ENCODE measurements at places on chromosomes 2 and 18.

DNA sequence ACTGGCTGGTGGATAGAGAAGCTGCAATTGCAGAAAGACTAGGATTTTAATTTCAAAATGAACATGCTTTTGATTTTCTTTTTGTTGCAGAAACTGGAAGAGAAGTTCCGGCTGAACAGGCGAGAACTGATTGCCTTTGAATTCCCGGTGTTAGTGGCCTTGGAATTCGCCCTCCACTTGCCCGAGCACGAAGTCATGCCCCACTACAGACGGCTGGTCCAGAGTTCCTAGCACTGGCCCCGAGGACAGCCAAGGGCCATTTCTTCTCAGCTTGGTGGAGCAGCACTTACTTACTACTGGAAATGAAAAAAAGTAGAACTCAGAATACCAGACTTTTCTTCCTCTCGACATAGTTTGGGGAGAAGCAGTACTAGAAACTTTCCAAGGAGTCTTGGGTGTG lies 121.9 kb downstream of the CABLES1 start:
- DNase-seq, result no peak

DNA sequence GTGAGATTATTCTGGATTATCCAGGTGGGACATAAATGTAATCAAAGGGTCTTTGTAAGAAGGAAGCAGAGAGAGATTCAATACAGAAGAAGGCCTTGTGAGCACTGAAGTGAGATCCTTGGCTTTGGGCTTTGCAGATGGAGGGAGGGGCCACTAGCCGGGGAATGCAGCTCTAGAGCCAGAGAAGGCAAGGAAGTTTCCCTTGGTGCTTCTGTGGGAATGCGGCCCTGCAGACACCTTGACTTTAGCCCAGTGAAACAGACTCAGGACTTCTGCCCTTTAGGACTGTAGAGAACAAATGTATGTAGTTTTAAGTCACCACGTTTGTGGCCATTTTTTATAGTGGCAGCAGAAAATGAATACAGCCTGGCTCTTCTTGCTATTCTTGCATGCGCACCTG lies 8.1 kb downstream of the NEU2 start:
- no peak for DNase-seq

DNA sequence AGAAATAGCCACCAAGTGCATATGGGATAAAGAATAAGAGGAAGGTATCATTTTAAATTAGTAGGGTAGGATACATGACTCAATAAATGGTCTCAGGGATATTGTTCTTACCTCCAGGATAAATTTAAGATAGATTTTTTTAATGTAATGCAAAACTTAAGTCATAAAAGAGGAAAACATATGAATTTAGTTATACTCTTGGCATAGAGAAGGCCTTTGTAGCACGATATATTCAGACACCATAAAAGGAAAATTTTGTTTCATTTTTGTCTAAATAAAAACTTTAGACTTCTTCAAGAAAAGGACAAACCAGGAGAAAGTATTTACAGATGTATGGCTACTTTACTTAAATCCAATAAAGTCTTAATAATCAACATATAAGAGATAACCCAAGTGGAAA lies 78.5 kb upstream of the CAB39 start:
- no peak for DNase-seq

- no peak for DNase-seq
Observed at GRCh38 chr18:49100226-49100968, 149.6 kb upstream of the SMAD7 start.

GRCh38 chr2:128053331-128053730 lies 25.5 kb upstream of the SAP130 start:
- DNase-seq, result no peak

DNA sequence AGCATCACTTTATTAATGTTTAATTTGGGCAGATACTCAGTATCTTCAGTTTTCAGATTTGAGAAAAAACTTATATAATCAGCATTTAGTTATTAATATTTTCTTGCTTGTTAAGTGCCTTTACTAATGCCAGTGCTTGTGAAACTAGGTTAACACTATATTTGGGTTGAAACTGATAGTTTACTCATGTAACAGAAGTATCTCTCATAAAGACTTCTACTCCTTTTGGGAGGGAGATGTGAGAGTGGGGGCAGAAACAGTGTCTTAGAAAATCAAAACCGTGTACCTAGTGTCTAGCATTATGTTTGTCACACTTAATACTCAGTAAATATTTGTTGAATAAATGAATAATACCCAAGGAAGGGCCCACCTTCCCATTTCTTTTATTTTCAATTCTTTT lies 129.5 kb downstream of the MSTN start:
- peak; percentile 13 for DNase-seq

GRCh38 chr2:3035385-3036050 lies 342.1 kb downstream of the EIPR1 start:
- DNase-seq, result no peak

DNA sequence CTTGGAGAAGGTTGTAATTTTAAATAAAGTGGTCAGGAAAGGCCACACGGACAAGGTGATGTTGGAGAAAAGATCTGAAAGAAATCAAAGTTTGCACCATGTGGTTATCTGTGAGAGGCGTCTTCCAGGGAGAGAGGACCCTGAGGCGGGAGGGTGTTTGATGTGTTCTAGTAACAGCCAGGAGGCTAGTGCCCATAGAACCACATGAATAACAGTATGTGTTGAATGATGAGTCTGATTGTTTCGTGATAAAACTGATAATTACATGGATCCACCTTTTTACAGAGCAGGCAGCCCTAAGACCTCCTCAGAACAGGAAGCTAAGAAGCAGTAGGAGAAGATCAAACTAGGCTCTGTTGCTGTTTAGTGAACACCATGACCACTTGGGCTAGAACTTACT lies 91.4 kb downstream of the SCG2 start:
- DNase-seq, result no peak

GRCh38 chr2:198127627-198128026 lies 323.2 kb downstream of the PLCL1 start:
- DNase-seq, result no peak

DNA sequence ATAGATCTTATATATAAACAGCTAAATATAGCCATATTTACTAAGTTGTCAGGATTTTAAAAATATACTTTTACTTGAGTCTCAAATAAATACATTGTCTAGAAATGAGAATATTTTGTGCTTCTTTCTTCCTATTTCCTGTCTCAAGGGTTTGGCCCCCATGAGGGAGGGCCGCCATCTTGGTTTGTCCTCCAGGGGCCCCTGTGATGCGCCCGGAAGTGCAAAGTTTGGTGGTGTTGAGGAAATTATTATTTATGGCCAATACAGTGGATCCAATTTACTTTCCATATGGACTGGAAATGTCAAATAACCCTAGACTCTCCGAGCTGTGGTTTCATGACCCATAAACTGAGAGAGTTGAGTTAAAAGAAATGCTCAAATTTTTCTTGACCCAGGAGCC lies 104.7 kb upstream of the OTOS start:
- DNase-seq, result no peak

All from GM12891 (cell line).